Spinal cord (tissue), 10 donors: ENCODE measurements at places on chromosomes 6 and 20.
A peak's percentile ranks its signal among the peaks of the same experiment; 100 is the strongest.

- DNase-seq, result no peak
These were observed 124.8 kb downstream of the PRKN start for GRCh38 chr6:162602759-162603158.

DNA sequence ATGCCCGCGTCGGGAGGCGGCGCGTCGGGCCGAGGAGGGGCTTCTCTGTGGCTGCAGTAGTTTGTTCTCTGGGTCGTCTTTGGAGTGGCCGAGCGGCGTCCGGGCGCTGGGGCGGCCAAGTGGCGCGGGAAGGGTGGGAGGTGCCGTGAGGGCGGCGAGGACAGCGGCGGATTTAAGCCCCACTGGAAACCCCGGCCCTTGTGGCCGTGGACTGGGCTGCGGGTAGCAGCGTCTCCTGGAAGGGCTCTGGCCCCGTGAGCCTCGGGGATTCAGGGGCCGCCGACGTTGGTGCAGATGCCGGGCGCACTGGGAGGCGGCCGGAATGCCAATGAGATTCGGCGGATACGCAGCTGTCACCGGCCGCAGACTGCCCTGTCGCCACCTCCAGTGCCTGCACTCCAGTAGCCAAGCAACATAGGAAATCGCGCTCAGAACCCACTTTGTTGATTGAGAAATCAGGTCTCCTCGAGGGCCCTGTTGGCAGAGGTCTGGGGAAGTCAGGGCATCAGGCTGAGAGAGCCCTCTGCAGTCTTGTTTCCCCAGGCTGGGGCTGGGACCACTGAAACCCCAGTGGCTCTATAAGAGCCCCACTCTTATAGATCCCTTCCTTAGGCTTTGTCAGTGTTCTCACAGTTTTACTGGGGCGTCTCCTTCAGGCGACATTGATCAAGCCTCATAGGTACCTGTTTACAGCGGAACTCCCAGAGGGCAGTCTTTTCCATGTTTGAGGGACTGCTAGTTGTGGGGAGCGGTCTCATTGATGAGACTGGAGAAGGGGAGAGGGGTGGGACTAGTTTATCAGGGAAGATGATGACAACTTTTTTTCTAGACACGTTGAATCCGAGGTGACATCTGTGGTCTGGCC, 642 bp downstream of the GZF1 start:
- peak; percentile 22 for DNase-seq

DNA sequence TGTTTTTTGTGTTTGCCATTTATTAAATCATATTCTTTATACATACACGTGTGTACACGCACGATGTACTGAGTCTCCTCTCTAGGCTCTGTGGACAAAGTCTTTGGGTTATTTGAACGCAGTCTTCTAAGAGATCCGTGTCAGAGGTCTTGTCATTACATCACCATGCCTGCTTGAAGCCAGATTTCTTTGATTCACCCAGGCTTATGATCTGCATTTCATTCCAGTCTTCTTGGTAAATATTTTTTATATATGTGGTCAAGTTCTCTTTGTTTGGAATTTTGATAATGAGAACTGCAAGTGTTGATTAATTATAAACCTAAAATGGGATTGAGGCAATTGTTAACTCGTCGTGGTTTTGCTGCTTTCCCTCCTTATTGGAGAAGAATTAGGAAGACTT, 34.6 kb downstream of the KCNS1 start:
- no peak for DNase-seq

- DNase-seq, result no peak
These were observed 859.4 kb downstream of the MAFB start for GRCh38 chr20:39829661-39830060.

DNA sequence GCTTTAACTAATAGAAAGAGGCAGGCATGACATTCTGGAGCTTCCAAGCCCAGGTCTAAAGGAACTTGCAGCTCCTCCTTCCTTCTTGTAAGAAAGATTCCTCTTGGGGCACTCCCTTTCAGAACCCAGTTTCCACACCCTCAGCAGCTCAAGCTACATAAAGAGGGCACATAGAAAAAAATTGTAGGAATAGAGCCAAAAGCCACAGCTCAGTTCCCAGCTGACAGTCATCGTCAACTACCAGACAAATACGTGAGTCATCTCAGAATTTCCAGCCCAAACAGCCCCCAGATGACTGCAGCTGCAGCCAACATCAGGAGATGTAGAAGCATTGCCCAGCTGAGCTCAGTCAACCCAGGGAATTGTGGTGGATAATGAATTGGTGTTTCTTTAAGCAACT, 349.8 kb upstream of the ARID1B start:
- peak; percentile 9 for DNase-seq

GRCh38 chr6:109493865-109494264, 10.8 kb upstream of the ZBTB24 start:
- DNase-seq, result no peak

DNA sequence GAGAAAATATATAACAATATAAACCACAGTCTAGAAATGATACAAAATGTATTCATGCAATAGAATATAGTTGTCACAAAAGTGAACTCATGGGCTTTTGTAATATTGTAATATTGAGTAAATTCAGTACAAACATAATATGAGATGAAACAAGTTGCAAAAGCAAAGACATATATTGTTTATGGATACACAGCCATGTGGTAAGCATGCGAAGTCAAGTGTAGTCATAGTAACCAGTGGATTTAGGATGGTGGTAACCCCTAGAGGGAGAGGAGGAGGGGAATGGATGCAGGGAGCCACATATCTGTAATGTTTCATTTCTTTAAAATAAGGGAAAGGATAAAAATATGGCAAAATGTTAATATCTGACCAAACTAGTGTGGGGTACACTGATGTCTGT, 47.3 kb downstream of the ARMC2 start:
- DNase-seq, result no peak

DNA sequence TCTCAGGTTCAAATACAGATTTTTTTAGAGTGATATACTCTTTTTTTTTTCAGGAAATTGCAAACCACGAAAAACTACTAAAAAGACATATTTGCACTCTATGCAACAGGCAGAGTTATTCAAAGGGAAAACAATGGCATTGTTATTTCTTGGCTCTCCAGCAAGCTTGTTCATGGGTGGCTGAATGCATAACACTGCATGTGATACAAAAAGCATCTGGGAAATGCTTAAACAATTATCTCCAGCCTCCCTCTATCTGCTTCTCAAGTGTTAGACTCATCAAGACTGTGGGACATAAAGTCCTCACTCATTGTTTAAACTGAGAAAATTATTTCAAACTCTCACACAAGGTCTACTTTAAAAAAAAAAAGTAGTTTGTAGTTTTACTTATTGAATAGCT, 7.3 kb upstream of the COL12A1 start:
- no peak for DNase-seq

DNA sequence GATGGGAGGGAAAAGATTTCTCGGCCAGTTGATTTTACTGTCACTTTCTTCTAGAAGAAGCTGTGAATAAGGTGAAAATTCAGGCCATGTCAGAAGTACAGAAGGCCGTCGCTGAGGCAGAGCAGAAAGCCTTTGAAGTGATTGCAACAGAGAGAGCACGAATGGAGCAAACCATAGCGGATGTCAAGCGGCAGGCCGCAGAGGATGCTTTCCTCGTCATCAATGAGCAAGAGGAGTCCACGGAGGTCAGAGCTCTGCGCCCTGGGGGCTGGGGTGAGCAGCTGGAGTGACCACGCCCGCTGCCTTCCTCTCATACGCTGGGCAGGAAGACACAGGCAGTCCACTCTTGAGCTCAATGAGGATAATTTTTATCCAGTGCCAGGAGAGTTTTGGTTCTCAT, 21.8 kb upstream of the C20orf144 start:
- DNase-seq, result no peak

- DNase-seq, result no peak
These were observed 2.3 kb downstream of the PXDC1 start for GRCh38 chr6:3749067-3749841.
